ENCODE measurements at places on chromosomes 7 and 10.

DNA sequence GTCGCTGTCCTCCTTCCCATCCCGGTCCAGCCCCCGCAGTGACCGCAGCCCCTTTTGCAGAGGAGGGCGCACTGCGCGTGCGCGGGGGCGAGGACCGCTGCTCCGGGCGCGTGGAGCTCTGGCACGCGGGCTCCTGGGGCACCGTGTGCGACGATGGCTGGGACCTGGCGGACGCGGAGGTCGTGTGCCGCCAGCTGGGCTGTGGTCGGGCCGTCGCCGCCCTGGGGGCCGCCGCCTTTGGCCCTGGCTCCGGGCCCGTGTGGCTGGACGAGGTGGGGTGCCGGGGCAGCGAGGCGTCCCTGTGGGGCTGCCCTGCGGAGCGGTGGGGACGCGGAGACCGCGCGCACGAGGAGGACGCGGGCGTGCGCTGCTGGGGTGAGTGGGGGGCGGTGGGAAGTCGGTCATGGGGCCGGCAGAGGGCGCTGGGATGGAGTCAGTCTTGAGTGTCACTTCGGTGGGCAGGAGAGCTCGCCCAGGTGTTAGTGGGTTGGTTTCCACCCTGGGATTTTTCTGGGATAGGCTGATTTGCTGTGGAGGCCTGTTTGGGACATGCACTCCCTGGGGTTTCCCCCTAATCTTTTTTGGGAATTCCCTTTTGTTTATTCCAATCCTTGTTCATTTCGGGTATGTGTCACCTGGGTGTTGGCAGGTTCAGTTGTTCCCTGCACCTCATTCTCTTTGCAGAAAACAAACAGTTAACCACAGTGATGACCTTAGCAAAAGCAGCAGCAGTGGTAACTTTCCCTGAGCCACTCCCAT, 11.6 kb downstream of the SCART1 start:
- DNase-seq: peak; percentile 19

- no peak for DNase-seq
These were observed 50.9 kb upstream of the SCIN start for GRCh38 chr7:12519682-12520009.

DNA sequence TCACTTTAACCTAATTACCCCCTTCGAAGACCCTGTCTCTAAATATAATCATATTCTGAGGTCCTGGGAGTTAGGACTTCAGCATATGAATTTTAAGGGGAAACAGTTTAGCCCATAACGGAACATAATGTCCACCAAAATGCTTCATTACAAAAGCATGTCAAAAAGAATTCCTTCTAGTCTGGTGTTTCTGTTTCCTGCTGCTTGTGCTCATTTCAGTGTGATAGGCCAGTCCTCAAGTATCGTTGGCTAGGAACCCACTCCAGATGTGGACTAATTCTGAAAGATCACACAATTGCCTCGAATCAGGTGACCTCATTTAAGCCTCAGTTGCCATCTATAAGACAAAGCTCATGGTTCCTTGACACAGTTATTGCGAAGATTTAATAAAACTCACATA, 29.6 kb downstream of the INPP5F start:
- DNase-seq: no peak

- peak; percentile 7 for DNase-seq
These were observed 551.0 kb upstream of the AUTS2 start for GRCh38 chr7:69047151-69047754.

DNA sequence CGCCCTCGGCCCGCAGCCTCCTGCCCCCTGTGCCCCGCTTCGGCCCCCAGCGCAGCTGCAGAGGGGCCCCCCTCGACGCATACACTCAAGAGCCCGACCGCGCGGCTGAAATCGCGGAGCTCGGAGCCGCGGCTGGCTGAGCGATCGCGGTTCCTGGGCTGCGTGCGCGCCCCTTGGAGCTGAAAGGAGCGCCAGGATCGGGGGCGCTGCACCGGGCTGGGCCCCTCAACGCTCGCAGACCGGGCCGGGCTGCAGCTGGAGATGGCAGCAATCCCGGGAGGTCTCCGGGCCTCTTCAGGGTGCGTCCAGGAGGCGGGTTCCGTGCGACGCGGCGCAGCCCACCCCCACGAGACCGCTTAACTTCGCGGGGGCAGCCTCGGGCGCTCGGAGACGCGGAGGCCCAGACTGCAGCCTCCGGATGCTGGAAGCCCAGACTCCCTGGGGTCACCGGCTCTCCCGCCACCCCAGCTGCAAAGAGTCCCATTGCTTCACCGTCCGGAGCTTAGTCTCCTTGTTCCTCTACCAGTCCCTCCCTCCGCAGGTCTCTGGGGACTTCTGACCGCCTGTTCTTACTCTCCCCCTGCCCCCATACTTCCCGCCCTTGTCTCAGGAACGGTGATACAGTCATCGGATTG, 73.0 kb upstream of the LRRC4 start:
- no peak for DNase-seq

- DNase-seq: no peak
These were observed 164.0 kb downstream of the MGMT start for GRCh38 chr10:129631006-129631405.

GRCh38 chr7:41331194-41331593, 371.7 kb downstream of the INHBA start:
- DNase-seq: no peak

DNA sequence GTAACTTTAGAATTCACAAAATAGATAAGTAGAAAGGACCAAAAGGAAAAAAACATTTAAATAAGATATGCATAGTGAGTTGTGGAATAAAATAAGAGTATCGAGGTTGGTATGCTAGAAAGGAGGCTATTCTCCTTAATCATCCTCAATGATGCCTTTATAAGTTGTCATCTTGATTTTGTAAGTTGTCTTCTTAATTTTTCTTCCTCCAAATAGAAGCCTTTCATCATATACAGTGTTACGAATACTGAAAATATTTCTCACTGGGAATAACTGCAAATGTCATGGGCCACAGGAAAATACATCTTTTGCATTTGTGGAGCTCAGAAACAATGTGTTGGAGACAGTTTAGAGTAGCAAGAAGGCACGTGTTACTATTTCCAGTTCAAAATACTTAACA, 31.5 kb upstream of the PRTFDC1 start:
- DNase-seq: no peak

- no peak for DNase-seq
These were observed 11.9 kb downstream of the COBL start for GRCh38 chr7:51304729-51305128.

DNA sequence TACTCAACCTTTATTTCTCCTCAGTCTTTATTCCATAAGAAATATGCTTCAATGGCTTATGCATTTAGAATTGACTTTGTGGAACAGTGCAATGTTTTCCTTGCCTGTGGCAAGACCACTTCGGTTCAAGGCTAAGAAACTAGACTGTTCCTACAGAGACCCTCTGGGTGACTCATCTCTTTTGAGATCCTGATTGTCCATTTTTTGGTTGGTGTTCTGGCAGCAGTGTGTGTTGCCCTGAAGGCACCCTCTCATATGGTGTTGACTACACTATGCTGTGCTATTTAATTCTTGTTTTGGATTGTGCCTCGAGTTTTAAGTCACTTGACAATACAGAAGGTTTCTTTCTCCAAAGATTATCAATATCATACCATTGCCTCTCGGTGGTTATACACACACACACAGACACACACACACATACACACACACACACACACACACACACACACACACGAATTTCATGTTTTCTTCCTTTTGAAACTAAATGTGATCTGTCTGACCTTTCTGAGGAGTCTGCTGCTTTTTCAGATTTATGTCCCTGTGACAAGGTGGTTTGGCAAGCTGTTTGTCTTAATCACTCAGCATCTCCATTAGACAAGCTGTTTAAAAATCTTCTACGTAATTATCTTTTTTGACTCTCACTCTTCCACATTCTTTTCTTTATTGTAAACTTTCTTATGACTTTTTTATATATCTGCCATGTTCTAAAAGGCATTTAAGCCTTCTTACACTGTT, 187.2 kb downstream of the VTI1A start:
- no peak for DNase-seq

GRCh38 chr10:78876449-78876848, 192.3 kb upstream of the ZMIZ1 start:
- DNase-seq: no peak

- peak; percentile 77 for DNase-seq
These were observed at the start of gene AMZ1 for GRCh38 chr7:2687881-2688318. Gene AMZ1, plus strand, starts transcription at chr7:2688202. Its CDS starts 12,250 bp downstream, at chr7:2700452.

- no peak for DNase-seq
These were observed 297.8 kb downstream of the AUTS2 start for GRCh38 chr7:69896121-69896520.
